Glutamatergic neuron (in vitro differentiated cells): ENCODE measurements at places on chromosomes 3 and 15. TPM values are rescaled to one million over a fixed set of nuclear protein-coding genes. Genes with fewer than 3 reads are reported as not detected.
A peak's percentile ranks its signal among the peaks of the same experiment; 100 is the strongest.

GRCh38 chr15:40828447-40829036, at the start of gene PPP1R14D:
Gene PPP1R14D, minus strand, starts transcription at chr15:40828708. Its CDS starts 67 bp downstream, at chr15:40828641.
- no peak for DNase-seq

ZNF860 gene
- total RNA-seq: not detected

GRCh38 chr3:130932979-130933378, 39.1 kb downstream of the ATP2C1 start:
- no peak for DNase-seq

GRCh38 chr3:106428565-106428994, 559.8 kb upstream of the CBLB start:
- no peak for DNase-seq

DNA sequence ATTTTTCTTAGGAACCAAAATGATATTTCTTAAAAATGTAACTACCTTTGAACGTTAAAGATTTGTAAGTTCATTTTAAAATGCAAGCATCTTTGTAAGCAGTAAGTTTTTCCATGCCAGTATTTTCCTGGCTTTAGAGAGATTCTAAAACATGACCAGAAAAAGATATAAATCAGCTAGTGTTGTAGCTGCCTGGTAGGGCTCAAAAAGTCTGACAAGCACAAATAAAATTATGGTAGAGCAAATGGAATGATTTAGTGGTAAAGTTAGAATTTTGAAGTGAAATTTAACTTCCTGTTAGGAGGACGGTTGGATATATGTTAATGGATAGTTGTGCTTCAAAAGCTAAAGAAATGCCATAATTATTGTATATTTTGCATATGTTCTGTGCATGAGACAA, 29.7 kb downstream of the GABRR3 start:
- DNase-seq: no peak

GRCh38 chr3:126858401-126858800, 124.5 kb upstream of the PLXNA1 start:
- no peak for DNase-seq

DNA sequence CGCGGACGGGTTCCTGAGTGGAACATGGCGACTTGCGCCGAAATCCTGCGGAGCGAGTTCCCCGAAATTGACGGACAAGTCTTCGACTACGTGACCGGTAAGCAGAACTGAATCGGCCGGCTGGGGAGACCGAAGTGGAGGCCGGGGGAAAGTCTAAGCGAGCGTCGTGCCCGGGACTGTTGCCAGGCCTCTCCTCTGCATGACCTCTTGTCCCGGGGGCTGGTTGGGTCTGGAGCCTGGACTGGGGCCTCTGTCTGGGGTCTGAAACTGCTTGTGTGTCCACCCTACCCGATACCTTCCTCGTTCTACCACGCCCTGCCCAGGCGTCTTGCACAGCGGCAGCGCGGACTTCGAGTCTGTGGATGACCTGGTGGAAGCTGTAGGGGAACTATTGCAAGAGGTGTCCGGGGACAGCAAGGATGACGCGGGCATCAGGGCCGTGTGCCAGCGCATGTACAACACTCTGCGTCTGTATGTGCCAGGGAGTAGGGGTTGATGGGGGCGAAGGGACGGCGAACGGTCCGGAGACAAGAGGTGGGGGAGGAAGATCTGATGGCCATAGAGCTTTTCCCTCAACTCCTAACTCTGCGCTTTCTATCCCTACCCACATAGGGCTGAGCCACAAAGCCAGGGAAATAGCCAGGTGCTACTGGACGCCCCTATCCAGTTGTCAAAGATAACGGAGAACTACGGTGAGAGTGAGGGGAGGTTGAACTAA, at the start of gene ABCF3:
Gene ABCF3, plus strand, starts transcription at position 16 of the 718 bp plus-strand sequence. Its CDS starts 9 bp downstream, at position 25.
- no peak for DNase-seq

SLITRK3 gene
- not detected for total RNA-seq

DNA sequence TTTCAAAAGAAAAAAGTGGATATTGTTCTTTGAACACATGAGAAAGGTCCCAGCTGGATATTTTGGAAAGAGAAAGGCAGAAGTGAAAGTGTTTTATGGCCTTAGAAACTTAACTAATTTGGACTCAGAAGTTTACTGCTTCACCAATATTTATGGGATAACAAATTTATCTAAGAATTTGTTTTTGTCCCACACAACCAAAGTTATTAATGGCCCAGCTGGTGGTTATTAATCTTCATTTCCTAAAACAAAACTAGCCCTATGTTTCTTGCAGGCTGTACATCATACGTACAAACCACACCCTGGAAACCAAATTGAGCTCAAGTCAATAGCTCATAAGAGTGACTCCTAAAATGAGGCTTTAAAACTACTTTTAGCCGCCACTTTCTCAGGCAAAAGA, 372.9 kb upstream of the LMCD1 start:
- DNase-seq: no peak

- no peak for DNase-seq
These were observed 17.4 kb upstream of the MYH15 start for GRCh38 chr3:108527817-108528216.

GRCh38 chr3:39750712-39751111, 58.7 kb upstream of the MYRIP start:
- no peak for DNase-seq

CEP19 gene
- total RNA-seq: 3.3 TPM

DNA sequence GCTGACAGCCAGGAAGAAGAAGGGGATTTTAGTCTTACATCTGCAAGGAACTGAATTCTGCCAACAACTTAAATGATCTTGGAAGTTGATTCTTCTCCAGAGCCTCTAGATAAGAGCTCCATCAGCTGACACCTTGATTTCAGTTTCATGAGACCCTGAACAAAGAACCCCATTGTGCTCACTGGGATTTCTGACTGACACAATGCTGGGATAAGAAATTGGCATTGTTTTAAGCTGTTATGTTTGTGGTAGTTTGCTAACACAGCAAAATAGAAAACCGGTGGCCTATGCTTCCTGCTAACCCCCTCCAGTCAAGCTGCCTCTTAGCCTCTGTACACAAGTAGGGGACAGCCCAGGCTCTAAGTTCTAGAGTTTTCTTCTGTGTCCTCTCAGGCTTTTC, 36.2 kb downstream of the MASP1 start:
- no peak for DNase-seq

DNA sequence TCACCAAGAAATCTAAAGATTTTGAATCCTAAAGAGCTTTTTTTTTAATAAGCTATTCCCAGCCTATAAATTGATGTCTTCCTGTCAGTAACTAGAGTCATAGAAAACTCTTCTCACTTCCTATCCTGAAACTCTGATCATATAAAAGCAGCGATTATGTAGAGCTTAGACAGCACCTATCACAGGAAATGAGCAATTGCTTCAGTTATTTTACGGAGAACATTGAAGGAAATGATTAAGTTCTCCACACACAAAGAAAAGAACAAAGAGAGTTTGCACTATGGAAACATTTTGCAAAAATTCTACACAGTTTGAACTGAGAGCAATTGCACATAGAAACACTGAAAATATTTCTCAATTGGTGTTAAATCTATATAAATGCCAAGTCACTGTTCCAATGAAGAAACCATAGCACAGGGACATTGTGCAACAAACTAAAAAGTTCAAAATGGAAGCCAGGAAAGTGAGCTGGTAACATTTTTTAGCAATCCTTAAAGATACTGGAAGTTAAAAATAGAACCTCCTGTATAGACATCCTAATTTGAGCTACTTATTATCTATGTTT, 291.5 kb upstream of the ARHGEF26 start:
- no peak for DNase-seq

- DNase-seq: peak; percentile 22
These were observed 691.9 kb downstream of the NTRK3 start for GRCh38 chr15:87564681-87565080.

DNA sequence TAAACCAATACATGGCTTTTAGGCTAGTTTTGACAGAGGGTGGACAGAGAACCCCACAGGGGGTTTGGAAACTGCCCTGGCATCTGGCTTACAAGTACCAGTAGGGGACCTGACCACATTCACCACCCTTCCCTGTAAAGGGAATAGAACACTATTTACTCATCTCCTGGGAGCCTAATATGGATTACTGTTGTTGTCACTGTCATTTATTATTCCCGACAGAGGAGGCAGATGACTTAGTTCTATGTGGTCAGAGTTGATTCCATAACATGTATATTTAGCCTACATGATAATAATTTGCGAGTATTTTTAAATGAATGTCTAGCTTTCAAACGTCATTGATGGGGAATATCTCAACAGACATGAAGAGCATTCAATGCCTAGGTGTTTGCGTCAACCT, 15.9 kb downstream of the ZBTB38 start:
- DNase-seq: no peak

DNA sequence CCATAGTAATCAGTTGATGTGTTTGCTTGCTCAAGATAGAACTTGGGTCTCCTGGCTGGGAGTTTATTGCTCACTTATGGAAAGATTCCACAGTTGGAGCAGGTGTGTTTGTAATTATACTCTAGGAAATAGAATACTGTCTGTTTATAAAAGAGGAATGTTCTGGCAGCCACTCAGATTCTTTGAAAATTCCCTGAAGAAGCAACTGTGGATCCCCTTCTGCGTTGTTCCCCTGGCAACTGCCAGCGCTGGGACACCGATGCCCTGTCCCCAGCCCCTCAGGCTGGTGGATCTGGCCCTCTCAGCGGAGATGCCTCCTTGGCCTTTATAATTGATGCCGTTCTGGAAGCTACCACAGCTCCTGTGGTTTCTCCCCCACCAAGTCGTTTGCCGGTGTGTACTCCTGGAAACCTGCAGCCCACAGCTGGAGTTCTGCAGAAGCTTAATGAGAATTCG, 225.9 kb downstream of the ITPR1 start:
- no peak for DNase-seq

GRCh38 chr3:105923140-105923539, 54.3 kb upstream of the CBLB start:
- DNase-seq: no peak

DNA sequence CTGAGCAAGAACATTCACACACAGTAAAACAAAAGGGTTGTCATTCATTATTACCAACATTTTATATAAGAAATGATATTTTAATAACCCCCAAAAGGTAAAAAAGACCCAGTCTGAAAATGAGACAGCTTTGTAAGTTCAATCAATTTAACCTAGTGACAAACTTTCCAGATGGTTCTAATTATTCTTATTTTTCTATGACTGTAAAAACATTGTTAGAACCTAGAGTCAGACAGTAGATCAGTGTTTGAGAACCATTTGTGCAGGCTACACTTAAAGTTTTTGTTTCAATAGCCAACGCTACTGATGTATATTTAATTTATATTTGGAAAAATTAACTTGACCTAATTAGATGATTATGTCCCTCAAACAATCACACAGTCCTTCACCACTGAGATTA, 708.4 kb upstream of the CBLB start:
- no peak for DNase-seq

GRCh38 chr3:189836795-189837194, 205.6 kb downstream of the TP63 start:
- no peak for DNase-seq

SLC27A2 gene
- total RNA-seq: not detected

GRCh38 chr15:64854526-64854925, 12.8 kb downstream of the PLEKHO2 start:
- DNase-seq: no peak

P2RY13 gene
- total RNA-seq: not detected

GRCh38 chr15:70856884-70857561, 3.1 kb upstream of the LARP6 start:
- no peak for DNase-seq

RBPMS2 gene
- 2.0 TPM for total RNA-seq

TIGIT gene
- not detected for total RNA-seq

DNA sequence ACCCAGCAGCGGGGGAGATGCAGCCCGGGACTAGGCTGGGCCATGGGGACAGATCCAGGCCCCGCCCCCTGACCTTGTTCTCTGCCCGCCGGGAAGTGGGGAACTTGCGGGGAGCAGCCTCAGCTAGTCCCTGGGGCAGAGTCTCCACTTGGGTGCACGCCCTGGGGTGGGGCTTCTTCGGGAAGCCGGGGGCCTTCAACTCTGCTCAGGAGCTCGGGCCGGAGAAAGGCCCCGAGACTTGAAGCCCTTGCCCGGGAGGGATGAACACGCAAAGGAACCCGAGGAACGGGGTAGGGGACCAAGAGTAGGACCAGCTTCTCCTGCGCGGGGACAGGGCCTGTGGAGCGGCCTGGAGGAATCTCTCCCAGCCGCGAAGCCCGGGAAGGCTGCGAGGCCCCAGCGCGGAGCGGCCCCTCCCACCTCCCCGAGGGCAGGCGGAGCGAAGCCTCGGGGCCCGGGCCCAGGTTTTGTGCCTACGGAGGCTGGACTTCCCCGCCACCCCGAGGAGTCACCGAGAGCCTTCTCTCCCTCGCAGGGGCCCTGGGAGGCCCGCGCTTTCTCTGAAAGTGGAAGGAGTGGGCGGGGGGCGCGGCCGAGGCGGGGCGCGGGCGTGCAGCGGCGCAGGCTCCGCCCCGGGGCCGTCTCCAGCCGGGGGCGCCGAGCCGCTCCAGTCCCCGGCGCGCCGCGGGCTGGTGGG, at the start of gene ITPKA:
Gene ITPKA, plus strand, starts transcription at position 670 of the 697 bp plus-strand sequence. CDS start 54 bp downstream, outside the sequence.
- peak; percentile 61 for DNase-seq

OSBPL10 gene
- total RNA-seq: 3.8 TPM

DISP2 gene
- 44.3 TPM for total RNA-seq

- no peak for DNase-seq
These were observed 326.7 kb downstream of the LSAMP start for GRCh38 chr3:116118475-116119169.

DNA sequence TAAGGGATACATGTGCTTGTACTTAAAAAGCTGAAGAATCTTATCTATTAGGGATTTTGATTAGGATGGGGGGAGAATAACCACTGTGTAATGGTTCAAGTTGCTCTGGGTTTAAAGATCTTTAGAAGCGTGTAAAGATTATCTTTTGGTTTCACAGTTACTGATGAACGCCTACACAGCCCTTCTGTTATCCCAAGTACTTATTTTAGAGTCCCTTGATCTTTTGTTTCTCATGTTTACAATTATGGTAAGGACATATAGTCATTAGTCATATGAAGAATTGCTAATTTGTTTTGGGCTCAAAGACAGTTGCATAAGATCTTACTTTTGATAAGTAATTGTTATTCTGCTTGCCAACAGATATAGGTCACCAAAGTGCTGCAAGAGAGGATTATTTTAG, 160.1 kb downstream of the PLCL2 start:
- DNase-seq: no peak
